ENCODE measurements at places on chromosomes 13 and 19.

DNA sequence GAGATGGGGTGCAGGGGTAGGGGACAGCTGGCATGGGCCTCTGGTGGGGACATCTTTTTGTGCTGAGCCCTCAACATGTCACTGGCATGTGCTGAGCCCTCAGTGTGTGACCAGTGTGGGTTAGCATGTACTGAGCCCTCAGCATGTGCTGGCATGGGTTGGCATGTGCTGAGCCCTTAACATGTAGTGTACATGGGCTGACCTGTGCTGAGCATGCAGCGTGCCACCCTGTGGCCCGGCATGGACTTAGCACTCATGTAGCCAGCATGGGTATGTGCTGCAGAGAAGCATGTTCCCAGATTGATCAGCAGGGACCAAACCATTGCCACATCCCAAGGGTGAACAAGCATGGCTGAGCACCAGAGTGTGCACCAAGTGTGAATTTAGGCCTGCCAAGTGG is 11.5 kb downstream of the HIPK4 start:
- DNase-seq, result no peak

GRCh38 chr13:109111141-109111540 is 481.7 kb downstream of the MYO16 start:
- DNase-seq, result no peak

GRCh38 chr19:55406826-55407549 is 600 bp downstream of the UBE2S start:
- DNase-seq, result no peak

DNA sequence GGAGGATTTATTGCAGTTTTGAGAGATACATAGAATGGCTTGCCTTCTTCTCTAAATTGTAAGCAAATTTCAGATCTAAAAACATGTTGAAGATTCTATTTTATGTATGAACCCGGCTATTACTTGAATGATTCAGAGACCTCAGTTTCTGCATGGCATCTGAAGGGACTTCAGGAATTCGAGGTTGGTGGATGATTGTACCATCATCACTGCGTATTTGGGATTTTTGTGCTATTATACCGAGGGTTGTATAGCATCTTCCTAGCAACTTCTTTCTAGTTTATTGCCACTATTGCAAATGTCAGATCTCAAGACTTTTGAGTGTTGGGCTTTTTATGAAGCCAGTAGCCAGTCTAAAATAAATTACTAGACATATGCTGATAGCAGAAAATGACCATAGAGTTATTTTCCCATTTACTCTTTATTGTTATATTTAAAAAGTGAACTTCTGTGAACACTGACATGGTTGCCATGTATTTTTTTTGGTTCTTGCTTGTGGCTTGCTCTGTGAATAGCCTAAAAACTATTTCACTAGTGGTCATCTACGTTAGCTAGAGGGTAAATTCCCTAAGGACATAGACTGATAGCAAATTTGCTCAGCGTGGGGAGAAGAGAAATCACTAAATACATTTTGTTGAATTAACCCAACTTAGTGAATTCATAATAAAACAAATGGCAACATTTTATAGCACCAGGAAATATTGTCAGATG is 70.6 kb upstream of the KLF12 start:
- DNase-seq, result no peak

GRCh38 chr13:25860862-25861261 is 191.0 kb downstream of the SHISA2 start:
- DNase-seq, result no peak
